ENCODE measurements at places on chromosomes 3 and 15. TPM values are rescaled to one million over a fixed set of nuclear protein-coding genes. Genes with fewer than 3 reads are reported as not detected.

PLA2G4B gene
- 3.1 TPM for polyA plus RNA-seq

SKIL gene
- polyA plus RNA-seq = 3.2 TPM

MCTP2 gene
- polyA plus RNA-seq = 13.6 TPM

PATL2 gene
- polyA plus RNA-seq = 19.8 TPM

SCN11A gene
- polyA plus RNA-seq = not detected

ABHD6 gene
- 10.6 TPM for polyA plus RNA-seq

KLF15 gene
- not detected for polyA plus RNA-seq

IL5RA gene
- polyA plus RNA-seq = 0.16 TPM

EEFSEC gene
- 28.6 TPM for polyA plus RNA-seq

KNG1 gene
- polyA plus RNA-seq = not detected

MED12L gene
- polyA plus RNA-seq = 0.02 TPM

CHRM5 gene
- not detected for polyA plus RNA-seq

CA12 gene
- 0.08 TPM for polyA plus RNA-seq

DNA sequence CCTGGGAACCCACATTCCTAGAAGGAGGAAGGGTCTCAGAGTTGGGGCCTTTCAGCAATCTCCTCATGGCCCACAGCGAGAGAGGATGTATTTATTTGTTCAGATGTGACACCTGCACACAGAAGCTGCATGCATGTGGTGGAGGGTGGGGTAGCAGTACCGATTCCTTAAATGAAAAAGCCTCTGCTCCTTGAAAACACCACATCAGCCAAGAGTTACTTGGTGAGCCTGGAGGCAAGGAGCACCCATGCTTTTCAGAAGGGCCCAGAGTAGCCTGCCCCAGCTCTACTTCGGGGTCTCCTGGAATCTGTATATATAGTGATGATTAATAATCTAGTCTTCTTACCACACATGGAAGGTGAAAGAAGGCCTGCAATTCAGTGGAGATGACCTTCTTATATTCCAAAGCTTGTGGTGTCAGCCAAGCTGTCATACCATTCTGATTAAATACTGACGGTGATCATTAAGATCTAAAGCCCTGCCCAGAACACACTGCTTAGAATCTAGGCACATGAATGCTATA, 33.5 kb downstream of the SEMA6D start:
- no peak for DNase-seq

DNA sequence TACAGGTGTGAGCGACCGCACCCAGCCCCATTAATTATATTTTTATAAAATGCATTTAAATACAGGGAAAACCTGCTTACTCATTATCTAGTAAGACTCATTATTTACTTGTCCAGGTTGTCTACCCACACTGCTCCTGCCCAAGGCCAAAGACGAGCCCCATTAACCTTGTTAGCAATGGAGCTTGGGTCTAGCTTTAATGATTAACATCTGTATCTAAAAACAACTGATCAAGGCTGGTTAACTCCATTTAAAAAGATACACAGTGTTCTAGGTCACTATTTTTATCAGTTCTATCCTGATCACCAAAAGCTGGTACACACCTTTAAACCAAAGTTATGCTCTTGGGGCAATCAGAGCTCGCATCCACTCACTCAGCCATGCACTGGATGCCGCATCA, 10.4 kb upstream of the NCKIPSD start:
- no peak for DNase-seq

GRCh38 chr3:189909573-189909972, 211.1 kb downstream of the P3H2 start:
- DNase-seq = no peak

DNA sequence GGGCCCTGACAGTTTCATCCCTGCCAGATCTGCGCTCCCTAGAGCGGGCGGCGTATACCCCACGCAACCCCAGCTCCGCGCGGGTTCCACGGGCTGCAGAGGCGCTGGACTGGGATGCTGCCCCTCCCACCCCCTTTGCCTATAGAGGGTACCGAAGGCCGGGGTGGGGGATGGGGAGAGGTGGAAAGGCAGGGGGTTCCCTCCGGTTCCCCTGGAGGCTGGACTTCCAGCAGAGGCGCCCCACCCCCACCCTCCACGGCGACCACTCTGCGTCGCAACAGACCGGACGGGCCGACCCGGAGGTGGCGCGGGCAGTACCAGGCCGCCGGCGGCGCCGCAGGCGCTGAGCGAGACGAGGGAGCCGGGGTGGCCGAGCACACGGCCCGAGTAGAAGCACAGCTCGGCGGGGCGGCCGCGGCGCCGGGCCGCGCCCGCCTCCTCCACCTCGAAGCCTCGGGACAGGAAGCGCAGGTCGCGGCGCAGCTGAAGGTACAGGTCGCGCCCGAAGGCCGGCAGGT, 995 bp downstream of the ADAMTS17 start:
- DNase-seq = no peak

DNA sequence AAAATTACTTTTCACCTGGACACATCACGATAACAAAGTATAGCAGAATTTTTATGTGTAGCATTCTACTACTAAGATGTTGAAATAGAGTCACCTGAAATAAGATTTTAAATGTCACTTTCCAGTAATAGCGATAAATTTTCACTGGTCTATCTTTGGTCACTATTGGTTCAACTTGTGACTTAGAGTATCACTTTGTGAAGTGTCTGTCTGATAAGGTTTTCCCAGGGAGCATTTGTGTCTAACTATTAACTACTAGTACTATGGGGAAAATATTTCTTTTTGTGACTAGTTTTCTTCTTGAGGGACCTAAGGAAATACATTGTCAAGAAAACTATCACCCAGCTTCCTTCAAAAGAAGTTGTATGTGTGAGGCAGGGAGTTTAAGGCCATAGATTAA, 11.0 kb downstream of the TRPC1 start:
- no peak for DNase-seq

GRCh38 chr3:65334045-65334665, 646.4 kb upstream of the ADAMTS9 start:
- DNase-seq = no peak

DNA sequence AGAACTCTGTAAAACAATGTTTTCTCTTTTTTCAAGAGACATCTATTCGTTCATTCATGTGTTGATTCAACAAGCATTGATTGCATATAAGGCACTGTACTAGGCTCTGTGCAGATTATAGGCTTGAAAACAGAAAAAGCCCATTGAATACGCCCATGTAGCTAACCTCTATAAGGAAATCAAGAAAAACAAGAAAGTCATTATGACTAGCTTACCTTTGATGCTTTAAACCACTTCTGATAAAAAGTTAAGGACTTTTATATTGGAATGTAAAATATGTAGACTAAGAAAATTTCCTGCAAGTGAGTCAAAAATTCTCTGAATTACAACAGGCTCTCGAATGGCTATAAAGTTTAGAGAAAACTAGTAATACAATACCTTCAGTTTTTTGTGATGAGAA, 92.5 kb downstream of the BDH1 start:
- no peak for DNase-seq

DNA sequence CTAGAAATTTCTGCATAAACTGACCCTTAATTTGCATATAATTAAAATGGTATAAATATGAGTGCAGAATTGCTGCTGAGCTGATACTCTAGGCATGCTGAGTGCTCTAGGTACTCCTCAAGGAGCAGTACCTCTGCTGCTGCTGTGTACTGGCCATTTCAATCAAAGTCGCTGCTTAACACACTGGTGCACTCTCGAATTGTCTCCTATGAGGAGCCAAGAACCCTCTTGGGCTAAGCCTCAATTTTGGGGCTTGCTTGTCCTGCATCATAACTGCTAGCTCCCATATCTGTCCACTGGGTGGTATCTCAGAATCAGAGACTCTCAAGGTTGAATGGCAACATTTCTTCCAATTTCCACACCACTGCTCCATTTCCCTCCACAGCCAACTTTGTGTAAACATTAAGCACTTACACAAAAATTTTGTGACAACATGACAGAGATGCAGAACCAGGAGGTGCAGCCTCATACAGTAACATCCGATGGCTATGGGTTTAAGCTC, 82.5 kb downstream of the XXYLT1 start:
- no peak for DNase-seq

DNA sequence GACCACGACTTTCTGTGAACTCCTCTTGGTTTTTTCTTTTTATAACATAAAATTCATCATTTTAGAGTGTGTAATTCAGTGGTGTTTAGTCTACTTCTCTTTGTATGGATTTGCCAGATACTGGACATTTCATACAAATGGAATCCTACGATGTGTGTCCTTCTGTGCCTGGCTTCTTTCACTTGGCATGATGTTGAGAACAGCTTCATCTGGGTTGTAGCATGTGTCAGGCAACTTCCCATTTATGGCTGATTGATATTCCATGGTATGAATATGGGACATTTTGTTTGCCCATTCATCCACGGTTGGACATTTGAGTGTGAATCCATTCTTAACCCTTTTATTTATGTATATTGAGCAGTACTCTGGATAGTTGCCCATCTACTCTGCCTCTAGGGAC, 82.7 kb upstream of the KLF13 start:
- no peak for DNase-seq

GRCh38 chr3:70233812-70234211, 78.6 kb downstream of the MDFIC2 start:
- no peak for DNase-seq

DNA sequence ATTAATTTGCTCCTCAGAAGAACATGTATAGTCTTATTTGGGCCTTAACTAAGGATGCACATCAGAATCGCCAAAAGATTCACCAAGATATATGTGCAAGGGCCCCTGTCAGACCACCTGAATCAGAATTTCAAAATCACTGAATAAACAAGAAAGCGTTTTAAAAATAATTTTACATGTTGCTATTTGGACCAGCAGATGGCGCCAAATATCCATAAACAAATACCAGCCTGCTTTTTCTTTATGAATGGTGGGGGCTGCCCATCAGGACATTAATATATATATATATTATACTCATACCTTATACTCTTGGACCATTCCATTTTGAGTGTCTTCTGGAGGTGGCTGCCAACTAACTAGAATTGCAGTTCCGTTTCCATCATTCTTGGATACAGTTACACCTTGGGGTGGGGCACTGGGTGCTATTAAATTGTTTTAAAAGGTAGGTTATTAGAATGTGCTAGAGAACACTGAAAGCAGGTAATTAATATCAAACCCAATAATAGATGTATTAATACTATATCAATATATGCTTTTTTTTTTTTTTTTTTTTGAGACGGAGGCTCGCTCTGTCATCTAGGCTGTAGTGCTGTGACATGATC, 1108.3 kb downstream of the ROBO1 start:
- DNase-seq = no peak

DNA sequence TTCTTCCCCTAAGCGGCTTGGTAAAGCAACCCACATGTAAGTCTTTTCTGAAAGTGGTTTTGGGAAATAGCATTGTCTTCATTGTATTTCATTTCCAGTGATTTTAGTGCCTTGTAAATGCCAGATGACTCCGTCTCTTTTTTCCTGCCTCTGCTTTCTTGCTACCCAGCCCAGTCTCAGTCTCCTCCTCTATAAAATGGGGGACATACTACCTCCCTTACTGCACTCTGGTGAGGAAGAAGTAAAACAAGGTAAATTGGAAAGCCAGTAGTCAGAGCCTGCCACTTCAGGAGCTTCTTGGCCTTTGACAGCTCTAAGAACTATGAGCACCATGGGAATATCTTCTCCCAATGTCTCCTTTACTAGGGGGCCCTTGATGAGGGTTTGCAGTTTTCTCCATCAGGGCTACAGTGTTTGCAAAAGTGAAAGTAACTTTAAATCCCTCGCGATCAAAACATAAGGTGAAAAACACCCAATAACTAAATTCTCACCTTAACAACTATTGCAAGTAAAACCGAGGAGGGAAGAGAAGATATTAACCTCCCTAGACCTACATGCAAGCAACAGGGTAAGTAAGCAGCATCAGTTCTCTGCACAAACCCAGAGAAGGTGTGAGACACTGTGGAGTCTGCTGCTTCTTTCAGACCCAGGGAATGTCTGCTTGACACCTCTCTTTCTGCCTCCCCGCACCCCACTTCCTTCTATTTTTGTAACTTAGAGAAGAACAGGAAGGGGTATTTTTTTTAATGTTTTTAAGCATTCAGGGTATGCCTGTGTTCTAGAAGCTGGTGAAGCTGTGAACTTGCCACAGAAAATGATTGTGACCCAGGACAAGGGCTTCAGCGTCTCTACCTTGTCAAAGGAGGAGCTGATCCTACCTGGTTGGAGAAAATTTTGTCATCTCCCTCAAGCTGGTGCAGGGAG, 159.1 kb upstream of the EOMES start:
- peak; percentile 72 for DNase-seq

- DNase-seq = no peak
Measured at GRCh38 chr3:45473841-45474240, 85.5 kb downstream of the LARS2 start.

- DNase-seq = no peak
Measured at GRCh38 chr3:188779281-188779980, 392.3 kb upstream of the TPRG1 start.

DNA sequence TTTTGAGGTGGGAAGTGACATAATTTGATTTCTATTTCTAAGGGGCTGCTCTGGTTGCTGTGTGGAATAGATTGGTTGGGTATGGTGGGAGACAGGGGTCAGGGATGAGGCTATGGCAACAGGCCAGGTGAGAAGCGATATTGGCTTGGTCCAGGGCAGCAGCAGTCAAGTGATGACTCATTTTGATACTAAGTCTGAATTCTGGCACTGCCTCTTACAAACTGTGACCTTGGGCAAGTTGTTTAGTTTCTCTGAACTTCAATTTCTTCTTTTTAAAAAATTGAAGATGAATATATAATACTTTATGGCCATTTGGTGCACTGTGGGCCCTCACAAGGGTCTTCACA, 40.4 kb upstream of the CLSTN2 start:
- DNase-seq = no peak

GRCh38 chr3:194178669-194179068, 42.7 kb downstream of the HES1 start:
- no peak for DNase-seq

DNA sequence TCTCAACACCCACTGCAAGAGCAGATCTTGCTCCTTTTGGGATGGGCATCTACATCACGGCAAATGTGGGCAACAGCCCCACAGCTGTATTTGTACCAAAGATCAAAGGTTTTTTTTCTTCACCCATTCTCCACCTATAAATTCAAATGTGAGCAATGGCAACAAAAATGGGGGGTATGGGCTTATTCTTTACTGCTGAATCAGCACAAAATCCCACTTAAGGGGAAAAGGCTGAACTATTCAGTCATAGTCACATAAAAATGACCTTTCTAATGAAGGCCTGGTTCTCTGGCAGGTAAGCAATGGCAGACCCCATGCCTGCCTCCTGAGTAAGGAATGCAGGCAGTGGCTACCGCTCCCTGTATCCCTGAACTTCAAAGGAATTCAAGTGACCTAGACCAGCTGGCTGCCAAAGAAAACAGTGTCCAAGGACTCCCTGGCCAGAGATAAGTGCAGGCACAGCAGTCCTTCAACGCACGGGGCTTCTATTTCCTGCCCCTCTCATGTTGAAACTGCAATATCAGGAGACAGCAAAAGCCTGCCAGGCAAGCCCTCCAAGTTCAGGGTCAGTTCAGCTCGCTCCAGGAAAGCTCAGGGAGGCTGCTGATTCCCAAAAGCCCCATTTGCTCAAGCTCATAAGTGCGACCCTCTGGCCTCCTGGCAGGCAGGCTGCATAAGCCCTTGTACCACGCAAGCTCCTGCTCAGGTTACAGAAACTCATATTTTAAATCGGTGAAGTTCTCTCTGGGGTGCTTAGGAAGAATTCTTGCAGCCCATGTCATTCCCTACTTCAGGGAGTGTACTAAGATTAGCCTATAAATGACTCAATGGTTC, 134.1 kb downstream of the PDZRN3 start:
- no peak for DNase-seq

Data from CD8-positive, alpha-beta memory T cell (primary cell).